ENCODE measurements at places on chromosomes 1 and 21.

DNA sequence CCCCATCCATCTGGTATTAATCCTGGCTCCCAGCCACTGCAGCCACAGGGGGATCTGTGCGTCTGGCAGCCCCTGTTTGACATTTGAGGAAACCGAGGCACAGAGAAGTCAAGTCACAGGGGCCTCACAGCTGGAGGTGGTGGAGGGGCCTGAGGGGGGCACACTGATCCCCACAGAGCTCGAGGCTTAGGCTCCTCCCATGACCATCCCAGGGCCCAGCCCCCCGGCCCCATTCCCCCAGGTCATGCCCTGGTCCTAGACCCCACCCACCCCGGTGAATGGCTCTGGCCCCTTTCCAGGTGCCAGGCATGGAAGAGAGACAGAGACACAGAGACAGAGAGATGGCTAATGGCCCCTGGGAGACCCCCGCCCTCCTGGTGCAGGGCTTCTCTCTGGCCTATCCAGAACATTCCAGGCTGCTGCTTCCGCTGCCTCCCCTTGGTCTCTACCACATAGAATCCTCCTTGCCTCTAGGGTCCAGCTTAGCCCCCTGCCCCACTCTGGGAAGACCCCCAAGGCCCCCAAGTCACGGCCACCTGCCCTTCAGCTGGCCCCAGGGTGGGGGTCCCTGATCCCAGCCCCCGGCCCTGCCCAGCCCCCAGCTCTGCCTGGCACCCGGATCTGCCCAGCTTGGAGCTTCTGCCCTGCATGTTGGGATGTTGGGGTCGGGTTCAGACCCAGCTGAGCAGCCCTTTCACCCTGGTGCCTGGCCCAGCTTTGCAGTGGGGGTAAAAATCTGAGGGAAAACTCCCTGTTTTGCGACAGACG, 29.2 kb upstream of the LRRC3 start:
- no peak for DNase-seq

- DNase-seq: no peak
These were observed 39.0 kb upstream of the LBR start for GRCh38 chr1:225466848-225467192.

GRCh38 chr1:88224906-88225305, 459.2 kb upstream of the PKN2 start:
- DNase-seq: no peak

DNA sequence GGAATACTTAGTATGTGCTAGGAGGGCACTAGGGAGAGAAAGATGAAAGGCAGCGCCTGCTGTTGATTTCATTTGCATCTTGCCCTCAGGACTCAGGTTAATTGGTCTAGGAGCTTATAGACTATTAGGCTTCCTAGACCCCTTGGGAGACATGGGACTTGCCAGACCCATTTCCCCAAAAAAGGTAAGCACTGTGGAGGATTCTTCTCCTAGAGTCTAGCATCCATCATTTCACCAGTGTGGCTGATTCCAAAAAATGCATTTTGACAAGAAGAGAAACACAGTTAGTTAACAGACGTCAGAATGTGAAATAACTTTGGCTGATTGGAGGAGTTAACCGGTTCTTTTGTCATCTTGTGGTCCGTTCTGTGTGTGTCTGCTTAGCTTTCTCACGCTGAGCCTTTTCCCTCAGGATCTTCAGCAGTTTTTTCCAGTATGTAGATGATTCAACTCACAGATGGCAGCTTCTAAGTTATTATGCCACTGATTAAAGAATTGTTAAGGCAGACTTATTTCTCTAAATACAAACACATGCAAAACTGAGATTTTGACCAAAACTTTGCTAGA, 108.8 kb downstream of the KIF26B start:
- DNase-seq: no peak

DNA sequence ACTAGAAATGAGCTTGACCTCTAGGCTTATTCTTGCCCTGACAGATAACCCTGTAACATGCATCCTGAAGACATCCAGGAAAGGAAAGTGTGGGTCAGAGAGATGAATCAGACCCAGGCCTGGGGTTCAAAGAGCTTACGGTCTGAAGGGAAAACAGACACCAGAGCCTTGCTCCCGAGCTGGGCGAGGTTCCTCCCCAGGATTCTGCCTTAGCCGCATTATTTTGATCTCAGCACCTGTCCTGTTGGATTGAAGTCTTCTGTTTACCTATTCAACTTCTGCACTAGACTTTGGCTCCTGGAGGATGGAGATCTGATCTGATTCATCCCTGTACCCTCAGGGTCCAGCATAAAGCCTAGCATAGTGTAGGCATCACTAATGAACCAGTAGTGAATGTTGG, 1.9 kb downstream of the CYP4B1 start:
- DNase-seq: no peak

GRCh38 chr1:84171481-84171880, 27.4 kb downstream of the PRKACB start:
- DNase-seq: no peak

DNA sequence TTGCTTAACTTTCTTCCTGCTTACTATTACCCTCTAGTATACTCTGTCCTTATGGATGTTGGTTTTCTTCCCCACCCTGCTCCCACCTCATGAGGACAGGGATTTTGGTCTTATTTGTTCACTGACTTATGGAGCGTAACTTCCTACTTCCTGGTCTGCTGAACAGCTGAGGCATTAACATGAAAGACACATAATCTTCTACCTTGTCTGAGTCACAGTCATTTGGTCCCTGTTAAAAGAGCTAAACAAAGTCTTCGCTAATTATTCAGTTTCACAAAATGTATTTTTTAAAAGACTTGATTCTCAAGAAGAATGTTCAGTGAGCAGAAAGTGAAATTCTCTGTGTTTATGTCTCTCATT, 18.5 kb downstream of the RNASEL start:
- no peak for DNase-seq

- no peak for DNase-seq
These were observed 69.1 kb downstream of the COLGALT2 start for GRCh38 chr1:183968386-183968785.

DNA sequence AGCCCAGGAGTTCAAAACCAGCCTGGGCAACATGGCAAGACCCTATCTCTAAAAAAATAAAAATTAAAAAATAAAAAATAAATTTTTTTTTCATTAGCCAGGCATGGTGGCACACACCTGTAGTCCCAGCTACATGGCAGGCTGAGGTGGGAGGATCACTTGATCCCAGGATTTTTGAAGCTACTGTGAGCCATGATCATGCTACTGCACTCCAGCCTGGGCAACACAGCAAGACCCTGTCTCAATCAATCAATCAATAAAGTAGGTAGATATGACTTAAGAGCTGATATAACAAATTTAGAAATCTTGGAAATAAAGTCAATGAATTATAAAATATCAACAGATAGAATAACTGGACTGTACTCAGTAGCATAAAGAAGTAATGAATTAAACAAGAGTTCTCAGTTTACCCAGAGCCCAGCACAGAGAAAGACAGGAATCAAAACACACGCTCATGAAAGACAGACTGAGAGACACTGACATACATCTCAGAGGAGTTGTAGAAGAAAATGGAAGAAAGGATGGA, 69.7 kb downstream of the LRRC8C start:
- no peak for DNase-seq

DNA sequence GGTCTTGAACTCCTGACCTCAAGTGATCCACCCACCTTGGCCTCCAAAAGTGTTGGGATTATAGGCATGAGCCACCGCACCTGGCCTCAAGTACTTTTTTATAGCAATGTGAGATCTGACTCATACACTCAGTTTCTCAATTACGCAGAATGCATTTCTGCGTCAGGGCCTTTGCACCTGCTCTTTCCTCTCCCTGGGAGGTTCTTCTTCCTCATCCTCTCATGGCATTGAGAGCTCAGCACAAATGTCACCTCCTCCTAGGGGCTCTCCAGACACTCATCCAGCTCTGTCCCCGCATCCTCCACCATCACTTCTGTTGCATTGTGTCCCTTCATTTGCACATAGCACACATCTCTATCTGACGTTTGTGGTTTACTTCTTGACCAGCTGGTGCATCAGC, 418.8 kb downstream of the PTPRU start:
- peak; percentile 13 for DNase-seq

DNA sequence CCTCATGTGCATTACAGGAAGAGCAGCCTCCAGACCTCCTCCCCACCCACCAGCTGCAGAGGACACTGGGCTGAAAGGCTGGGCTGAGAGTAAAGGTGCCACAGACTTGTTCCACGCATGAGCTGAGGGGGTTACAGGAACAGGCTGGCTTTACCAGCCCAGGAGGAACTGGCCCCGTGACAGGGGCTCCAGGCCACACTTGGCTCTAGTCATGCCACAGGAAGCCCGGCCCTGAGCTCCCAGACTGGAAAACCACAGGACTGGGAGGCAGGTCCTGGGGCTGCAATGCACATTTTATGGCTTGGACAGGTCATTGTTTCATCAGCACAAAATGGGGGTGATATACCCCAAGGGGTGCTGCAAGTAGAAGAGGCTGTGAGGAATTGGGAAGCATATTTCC, 35.6 kb downstream of the GPA33 start:
- DNase-seq: no peak

GRCh38 chr1:155504207-155504606, 58.4 kb downstream of the ASH1L start:
- DNase-seq: no peak

DNA sequence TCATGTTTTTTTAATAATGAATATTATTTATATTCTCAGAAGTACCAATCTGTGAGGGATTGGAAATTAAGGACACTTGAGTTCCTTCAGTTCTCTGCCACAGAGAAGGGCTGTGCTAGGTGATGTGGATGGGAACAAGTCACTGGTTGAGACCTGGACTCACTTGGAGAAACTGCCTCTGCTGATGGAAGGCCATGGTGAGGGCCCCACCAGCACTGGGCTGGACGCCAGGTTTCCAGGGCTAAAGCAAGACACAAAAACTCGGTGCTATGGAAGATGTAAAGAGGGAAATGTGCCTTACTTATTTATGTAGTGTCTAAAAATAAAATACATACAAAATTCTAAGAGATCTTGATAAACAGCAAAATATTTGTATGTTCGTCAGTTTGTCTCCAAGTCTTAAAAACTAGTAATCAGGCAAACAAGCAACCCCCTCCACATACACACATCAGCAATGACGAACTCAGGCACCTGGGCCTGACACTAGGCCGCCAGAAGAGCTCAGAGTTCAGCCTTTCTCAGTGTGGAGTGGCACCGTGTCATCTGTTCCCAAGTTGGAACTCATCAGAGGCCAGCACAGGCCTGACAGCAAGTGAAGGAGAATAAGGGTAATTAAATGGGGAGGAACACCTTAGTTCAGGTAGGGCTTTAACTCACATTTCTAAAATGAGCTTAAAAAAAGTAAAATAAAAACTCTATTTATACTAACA, 19.6 kb downstream of the SIPA1L2 start:
- no peak for DNase-seq

GRCh38 chr1:59322814-59323213, 25.9 kb downstream of the FGGY start:
- DNase-seq: no peak

GRCh38 chr1:207711285-207711684, 40.6 kb upstream of the CD46 start:
- no peak for DNase-seq

DNA sequence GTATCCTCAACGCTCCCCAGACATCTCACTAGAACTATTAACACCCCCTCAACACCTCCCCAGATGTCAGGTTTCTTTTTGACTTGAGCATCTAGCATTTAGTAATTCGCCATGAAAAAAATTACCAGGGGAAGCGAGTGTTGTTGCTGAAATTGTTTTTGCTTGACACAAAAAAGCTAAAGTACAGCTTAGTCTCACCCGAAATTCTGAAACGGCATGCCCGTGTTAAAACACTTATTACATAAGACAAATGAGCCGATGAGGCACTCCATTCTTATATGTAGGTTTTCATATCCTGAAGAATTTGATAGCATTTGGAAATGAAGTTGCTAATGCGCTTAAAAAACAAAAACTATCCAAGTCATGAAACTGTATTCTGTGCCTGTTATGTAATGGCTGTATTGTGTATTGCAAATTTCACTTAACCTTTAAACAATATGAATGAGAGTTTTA, 1.3 kb upstream of the NRIP1 start:
- DNase-seq: no peak

GRCh38 chr1:186311375-186312051, 63.5 kb downstream of the TPR start:
- DNase-seq: no peak

Measured in GM12864 (cell line).